ENCODE measurements at places on chromosomes 3 and 15.

DNA sequence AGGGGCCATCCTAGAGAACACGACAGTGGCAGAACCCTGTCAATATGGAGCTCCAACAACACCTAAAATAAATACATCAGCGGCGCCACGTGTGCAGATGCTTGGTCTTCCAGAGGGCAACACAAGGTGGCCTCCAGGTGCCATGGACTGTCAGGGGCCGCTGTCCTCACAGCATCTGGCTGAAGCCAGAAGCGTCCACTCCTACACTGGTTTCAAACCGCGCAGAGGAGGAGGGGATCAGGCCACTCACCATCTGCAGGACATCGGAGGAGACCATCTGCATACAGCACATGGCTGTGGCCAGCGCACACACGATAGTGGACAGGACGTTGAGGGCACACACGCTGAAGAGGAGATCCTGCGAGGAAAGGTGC, 118.2 kb downstream of the NSMCE3 start:
- no peaks in the 10 kb centered on the region for H3K4me1 ChIP-seq
- no peak overlapping the region for H3K27ac ChIP-seq
- no peak overlapping the region for H3K4me3 ChIP-seq
- H3K36me3 ChIP-seq, result no peaks in the 10 kb centered on the region

- no peak for DNase-seq
- H3K36me3 ChIP-seq, result no peaks in the 10 kb centered on the region
- no peaks in the 10 kb centered on the region for H3K4me1 ChIP-seq
- H3K27me3 ChIP-seq, result no peaks in the 10 kb centered on the region
Observed at GRCh38 chr3:191306428-191306827, 22.8 kb upstream of the CCDC50 start.

GRCh38 chr15:67413770-67414390, 107.1 kb upstream of the C15orf61 start:
- no peaks in the 10 kb centered on the region for H3K4me1 ChIP-seq
- no peaks in the 10 kb centered on the region for H3K27me3 ChIP-seq
- H3K27ac ChIP-seq, result no peak overlapping the region
- H3K4me3 ChIP-seq, result no peak overlapping the region

DNA sequence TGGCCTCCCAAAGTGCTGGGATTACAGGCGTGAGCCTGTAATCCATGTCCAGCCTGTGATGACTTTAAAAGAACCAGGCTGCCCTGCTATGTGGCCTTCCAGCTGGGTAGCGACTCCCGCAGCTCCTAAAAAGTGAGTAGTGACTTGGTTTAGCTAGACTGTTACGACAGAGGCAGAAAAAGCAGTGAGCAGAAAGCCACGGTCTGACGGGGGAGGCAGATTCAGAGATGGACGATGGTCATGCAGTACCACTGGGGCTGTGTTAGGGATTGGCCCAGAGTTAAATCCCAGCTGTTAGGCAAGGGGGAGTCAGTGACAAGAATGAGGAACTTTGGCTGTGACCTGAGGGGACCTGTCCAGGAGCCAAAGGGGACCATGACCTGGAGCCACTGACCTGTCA, 3.1 kb upstream of the RPL29 start:
- DNase-seq, result no peak
- H3K36me3 ChIP-seq, result peaks cover 14% of the 10 kb centered on the region
- H3K4me3 ChIP-seq, result no peak overlapping the region
- no peaks in the 10 kb centered on the region for H3K27me3 ChIP-seq
- peaks cover 13% of the 10 kb centered on the region for H3K4me1 ChIP-seq

GRCh38 chr3:184440151-184440550, 60.3 kb downstream of the CHRD start:
- no peak overlapping the region for H3K27ac ChIP-seq
- DNase-seq, result no peak
- H3K4me3 ChIP-seq, result no peak overlapping the region
